ENCODE measurements at places on chromosomes 5 and 9.

DNA sequence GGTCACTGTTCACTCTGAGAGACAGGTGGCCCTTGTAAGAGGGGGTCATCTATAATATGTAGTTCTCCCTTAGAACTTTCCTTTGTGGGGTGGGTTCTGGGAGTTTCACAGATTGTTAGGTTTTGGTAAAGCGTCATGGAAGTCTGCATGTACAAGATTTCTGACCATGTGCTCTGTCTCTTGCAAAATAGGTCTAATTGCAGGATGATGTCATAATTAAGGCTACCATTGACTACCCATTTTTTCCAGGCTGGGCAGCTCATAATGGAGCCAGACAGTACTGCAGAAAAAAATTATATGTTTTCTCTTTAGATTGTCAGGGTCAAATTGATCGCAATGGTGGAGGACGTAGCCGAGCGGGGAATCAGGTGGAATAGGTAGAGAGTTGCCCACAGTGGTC is 3.7 kb upstream of the GM2A start:
- no peak for DNase-seq

GRCh38 chr5:65050826-65051498 is 282.2 kb downstream of the CWC27 start:
- DNase-seq: no peak

DNA sequence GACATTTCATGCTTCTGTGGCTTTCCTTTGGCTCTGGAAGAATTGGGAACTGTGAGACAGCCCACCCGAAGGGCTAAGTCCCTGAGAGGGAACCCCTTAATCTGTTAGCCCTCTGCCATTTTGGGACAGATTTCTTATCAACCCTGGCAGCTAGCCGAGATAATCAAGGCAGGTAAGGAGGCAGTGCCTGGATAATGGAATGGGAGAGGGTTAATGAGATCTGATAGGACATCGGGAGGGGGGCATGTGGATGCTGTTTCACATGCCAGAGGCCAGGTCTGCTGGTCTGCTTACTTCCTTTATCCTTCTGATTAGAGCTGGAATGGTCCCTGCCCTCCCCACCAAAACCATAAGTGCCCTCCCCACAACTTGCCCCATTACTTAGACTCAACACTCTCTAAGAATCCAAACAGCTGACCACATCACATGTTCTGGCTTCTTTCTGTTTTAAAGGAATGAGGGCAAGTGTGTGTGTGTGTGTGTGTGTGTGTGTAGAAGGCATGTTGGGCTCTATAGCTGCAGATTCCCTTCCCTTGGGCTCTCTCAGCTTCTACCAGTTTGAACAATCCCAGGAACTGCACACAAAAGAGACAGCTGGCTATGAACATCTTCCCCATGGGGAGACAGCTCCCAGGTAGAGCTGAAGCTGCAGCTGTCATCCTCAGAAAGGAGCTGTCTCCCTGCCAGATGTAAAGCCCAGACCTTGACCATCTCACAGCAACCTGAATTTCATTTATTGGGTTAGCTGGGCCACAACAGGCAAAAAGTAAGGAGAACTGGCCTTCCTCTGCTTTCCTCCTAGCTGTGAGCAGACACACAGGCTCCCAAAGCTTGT is 221.3 kb downstream of the PIK3R1 start:
- DNase-seq: no peak

DNA sequence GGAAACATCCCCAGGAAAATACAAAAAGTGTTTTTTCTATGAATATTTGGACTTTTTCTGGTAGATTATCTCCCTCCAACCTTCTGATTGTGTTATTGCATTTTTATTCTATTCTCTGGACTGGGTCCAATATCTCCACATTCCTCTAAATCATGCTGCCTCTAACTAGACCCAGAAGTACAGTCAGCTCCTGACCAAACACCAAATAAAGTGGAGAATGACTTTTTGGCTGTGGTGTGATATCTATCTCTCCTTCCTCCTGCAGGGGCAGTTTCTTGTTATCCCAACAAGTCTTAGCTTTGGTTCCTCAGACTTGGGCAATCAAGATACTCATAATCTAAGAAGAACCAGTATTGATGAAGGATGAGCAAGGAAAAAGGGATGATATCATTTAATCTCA is 3.2 kb upstream of the RAI14 start:
- no peak for DNase-seq

GRCh38 chr5:117235786-117236185 is 661.2 kb upstream of the SEMA6A start:
- no peak for DNase-seq

DNA sequence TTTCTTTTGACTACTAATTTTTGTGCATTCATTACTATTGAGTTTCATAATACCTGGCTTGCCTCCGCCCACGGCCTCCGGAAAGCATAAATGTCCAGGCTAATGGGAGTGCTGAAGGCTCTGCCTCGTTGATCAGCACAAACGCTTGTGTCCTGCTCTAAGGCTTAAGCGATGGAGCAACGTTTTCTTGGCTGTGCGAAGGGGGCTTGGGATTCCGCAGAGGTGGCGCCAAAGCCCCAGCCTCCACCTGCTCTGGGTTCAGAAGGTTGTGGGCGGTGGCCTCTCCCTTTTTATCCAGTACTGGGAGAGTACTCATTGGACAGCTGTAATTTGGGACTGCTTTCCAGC is 19.7 kb downstream of the ANXA2R start:
- DNase-seq: no peak

DNA sequence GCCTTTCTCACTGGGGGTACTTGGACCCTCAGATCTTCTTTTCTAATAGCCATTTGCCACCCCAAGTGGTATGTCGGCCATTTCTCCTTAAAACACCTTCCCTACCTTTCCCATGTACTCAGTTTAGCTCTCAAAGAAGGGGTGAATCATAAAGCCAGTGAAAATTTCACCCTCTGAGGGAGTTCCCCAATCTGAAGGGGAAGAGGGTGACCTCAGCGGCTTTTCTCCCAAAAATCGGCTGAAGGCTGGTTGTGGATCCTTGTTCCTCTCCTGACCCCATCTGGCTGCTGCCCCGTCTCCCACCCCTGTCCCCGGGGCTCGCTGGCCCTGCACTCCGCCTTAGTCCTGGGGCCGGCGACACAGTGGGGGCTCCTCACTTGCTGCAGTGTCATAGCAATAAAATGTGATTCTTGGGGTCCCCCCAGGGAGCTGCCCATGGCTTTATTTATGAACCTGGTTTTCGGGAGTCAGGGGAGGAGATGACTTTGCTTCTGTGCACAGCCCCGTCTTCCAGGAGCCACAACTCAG is 17.3 kb upstream of the LTC4S start:
- no peak for DNase-seq

- no peak for DNase-seq
Observed at GRCh38 chr9:95357316-95357715, 39.8 kb upstream of the FANCC start.

- DNase-seq: no peak
Observed at GRCh38 chr5:59418808-59419207, 474.7 kb downstream of the PDE4D start.

GRCh38 chr5:55418994-55419968 is 111.5 kb downstream of the MTREX start:
- no peak for DNase-seq

All from ecto neural progenitor cell (in vitro differentiated cells).